ENCODE measurements at places on chromosomes 7 and 10.

- DNase-seq = no peak
These were observed 42.8 kb upstream of the TSPAN33 start for GRCh38 chr7:129101746-129102145.

- DNase-seq = no peak
These were observed 55.7 kb downstream of the CCDC3 start for GRCh38 chr10:12945690-12946359.

DNA sequence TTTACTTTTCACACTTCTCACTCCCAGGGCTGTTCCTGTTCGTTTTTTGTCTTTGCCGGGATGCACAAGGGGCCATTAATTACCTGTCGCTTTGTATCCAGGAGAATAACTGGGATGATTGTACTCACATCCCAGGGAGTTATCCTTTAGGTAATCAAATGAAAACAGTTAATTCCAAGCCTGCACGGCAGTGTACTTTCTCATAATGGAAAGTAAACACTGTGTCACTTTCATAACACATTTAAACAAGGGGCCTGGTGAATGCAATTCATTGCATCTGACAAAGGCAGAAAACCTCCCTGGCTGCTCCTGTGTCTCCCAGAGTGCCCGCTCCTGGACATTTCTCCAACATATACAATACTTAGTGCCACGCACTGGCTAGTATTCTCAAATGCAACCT, 138.7 kb upstream of the CELF2 start:
- DNase-seq = no peak

- no peak for DNase-seq
These were observed 246.5 kb downstream of the KIAA1217 start for GRCh38 chr10:24455447-24455846.

- DNase-seq = no peak
These were observed 232.3 kb downstream of the ELFN1 start for GRCh38 chr7:1902231-1902855.

GRCh38 chr10:12048547-12048946, 5.9 kb upstream of the UPF2 start:
- DNase-seq = no peak

- DNase-seq = no peak
These were observed 79.5 kb downstream of the RAB11FIP2 start for GRCh38 chr10:117967149-117967650.

- DNase-seq = no peak
These were observed 27.7 kb upstream of the SOSTDC1 start for GRCh38 chr7:16493266-16493665.

DNA sequence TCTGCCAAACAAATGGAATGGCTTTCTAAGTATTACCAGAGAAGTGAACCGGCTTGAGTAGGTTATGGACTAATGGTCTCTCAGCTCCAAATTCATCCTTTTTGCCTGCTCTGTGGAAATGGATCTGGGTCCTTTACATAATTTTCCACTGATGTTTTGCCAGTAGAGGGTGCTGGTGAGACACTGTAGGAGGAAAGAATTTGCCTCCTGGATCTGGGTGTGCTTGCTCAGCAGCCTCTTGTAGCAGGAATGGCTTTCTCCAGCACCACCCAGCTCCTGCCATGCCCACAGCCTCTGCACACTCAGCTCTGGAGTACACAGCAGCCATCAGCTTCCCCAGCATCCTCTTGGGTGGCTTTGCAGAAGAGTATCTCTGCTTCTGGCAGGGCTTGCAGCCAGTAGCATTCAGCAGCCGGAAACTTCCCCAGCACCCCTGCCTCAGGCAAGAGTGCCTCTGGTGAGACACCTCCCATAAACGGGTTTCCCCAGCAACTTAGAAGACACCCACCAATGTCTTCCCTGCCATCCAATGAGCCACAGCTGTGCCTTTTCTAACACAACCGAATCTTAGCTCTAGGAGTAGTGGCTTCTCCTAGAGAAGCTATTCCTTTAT, 235.0 kb upstream of the PLPP4 start:
- peak; percentile 14 for DNase-seq

DNA sequence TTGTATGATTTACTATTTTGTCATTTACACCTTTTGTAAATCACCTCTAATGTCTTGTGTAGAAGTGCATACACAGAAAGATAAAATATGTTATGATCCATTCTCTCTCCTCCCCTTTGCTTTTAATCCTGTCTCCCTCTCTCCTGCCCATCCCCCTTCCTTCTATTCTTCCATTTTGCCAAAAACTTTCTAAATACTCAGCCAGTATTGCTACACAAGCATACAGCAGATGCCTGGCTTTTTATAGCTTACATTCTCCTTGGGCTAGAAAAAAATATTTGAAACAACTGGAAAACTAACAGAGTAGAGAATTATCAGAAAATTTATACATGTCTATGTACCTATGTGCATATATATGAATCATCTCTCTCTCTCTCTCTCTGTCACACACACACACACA, 308.7 kb upstream of the BMPER start:
- DNase-seq = no peak

GRCh38 chr10:62071846-62072281, 170.4 kb downstream of the ARID5B start:
- DNase-seq = no peak

DNA sequence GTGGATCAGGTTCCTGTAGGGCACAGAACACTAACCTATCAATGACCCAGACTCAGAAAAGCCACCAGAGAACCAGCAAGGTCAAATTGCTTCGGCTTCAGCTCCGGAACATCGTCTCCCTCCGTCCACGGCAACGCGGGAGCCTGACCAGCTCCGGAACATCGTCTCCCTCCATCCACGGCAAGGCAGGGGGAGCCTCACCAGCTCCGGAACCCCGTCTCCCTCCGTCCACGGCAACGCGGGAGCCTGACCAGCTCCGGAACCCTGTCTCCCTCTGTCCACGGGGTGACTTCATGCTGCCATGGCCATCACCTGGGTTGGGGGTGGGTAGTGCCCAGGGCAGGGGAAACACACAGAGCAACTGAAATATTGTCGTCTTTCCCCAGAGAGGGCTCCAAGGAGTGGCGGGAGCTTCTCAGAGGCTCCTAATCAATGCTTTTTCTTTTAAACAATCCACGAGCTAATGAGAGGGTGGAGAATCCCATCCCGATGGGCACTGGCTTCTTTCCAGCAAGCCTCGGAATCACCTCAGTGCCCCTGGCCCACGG, 403.5 kb downstream of the DNAJB6 start:
- no peak for DNase-seq
